ENCODE measurements at places on chromosomes 3 and 15.
A peak's percentile ranks its signal among the peaks of the same experiment; 100 is the strongest.

DNA sequence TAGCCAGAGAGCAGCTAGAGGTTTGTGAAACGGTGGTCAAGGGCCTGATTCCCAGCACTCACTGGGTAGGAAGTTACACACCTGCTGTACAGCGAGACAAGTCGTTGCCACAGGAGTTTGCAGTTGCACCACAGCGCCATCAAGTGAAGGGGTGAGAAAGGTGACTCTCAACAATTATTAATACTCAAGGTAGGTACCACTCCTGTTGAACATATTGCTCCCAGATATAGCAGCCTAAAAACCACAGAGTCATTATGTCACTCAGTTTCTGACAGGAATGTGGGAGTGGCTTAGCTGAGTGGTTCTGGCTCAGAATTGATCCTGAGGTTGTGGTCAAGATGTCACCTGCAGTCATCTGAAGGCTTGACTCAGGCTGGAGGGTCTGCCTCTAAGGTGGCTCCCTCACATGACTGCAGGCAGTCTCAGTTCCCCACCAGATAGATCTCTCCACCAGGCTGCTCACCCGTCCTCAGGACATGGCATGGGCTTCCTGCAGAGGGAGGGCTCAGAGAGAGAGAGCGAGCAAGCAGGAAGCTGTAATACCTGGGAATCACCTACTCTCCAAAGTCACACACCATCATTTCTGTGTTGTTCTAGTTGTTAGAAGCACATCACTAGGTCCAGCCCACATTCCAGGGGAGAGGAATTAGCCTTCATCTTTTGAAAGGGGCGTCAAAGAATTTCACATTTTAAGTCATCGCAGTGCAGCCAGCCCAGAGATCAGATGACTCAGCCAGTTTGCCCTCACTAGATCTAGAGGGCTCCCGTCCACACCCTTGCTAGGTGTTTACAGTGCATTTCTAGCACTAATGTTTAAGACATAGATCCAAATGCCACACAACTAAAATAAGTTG, 17.0 kb upstream of the ANO10 start:
- DNase-seq = peak; percentile 67

DNA sequence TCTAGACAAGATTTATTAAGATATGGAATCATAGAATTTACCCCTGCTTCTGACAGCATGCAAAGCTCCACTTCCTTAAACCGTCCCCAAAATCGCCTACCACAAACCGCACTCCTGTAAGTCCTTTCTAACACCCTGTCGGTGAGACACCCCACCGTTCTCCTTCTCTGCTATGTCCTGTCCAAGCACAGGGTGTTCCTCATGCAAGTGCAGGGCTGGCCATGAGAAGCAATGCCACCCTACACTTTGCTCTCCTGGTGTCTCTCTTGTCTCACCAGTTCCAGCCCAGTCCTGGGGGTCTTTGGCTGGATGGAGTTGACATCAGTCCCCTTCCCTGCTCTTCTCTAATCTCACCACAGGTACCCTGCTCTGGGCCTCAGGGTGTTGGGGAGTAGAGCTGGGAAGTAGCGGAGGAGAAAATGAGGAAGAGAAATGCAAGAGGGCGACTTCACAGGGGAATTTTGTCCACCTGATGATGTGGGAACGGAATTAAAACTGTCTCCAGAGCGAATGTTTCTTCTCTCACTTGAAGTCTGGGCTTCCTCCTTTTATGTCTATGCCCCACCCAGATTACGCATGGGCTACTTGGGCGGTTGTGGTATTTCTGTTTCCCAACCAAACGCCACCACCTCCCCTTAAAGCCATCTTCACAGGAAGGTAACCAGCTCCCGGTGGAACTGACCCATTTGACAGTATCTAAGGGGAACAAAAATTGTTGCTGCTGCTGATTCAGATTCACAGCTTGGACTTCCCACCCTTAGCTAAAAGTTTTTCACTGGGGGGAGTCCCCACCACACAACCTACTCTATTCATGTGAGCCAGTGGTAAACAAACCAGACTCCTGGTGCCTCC, 49.9 kb downstream of the CASR start:
- no peak for DNase-seq

- peak; percentile 31 for DNase-seq
These were observed 27.8 kb upstream of the PIK3CB start for GRCh38 chr3:138862531-138862923.

- DNase-seq = no peak
These were observed 62.5 kb upstream of the GBE1 start for GRCh38 chr3:81823882-81824395.

- peak; percentile 19 for DNase-seq
These were observed 64.4 kb downstream of the PHC3 start for GRCh38 chr3:170117134-170117533.

GRCh38 chr3:9582332-9582731, 28.7 kb upstream of the LHFPL4 start:
- DNase-seq = no peak

GRCh38 chr3:8579096-8579495, 65.5 kb downstream of the SSUH2 start:
- peak; percentile 32 for DNase-seq

DNA sequence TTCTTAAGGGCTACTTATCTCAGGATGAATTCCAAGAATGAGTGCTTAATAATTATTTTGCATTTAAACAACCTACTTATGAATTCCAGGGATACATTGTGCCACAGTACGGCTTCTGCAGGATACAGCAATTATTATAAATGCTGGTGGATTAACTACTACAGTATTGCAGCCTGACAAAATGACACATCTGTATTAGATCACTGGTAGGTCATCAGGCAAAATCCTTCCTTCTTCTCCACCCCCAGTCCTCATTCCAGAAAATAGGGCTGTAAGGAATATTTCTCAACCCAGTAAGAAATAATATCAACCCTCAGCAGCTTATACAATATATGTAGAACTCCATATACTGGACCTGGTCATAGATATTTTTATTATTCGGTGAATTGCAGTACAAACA, 79.3 kb upstream of the RORA start:
- no peak for DNase-seq

- no peak for DNase-seq
These were observed 503.8 kb upstream of the TPRG1 start for GRCh38 chr3:188667926-188668325.

DNA sequence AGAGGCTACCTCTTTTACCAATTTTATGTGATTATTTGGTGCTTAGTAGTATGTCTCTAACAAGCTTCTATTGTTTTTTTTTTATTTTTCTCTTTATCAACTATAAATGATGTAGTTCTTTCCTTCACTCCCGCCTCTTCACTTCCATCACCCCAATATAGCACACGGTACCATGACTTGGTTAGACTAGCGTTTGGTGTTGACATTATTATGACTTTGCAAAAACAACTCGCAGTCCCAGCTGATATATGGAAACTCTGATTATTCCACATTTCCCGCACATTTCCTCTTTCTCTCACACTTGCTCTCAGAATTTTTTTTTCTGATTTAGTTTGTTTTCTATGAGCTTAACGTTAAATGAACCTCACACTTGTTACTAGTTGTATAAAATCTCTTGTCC, 162.2 kb downstream of the GREM1 start:
- no peak for DNase-seq

DNA sequence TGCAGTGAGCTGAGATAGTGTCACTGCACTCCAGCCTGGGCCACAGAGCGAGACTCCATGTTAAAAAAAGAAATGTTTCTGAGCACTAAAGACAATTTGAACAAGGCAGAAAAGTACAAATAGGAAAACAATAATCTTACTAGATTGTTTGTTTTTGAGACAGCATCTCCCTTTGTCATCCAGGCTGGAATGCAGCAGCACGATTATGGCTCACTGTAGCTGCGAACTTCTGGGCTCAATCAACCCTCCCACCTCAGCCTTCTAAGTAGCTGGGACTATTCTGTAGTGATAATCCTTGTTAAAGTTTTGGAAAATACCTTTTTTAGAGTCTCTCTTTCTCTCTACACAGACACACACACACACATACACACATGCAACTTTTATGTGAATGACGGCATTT, 107.1 kb downstream of the LPP start:
- DNase-seq = no peak

DNA sequence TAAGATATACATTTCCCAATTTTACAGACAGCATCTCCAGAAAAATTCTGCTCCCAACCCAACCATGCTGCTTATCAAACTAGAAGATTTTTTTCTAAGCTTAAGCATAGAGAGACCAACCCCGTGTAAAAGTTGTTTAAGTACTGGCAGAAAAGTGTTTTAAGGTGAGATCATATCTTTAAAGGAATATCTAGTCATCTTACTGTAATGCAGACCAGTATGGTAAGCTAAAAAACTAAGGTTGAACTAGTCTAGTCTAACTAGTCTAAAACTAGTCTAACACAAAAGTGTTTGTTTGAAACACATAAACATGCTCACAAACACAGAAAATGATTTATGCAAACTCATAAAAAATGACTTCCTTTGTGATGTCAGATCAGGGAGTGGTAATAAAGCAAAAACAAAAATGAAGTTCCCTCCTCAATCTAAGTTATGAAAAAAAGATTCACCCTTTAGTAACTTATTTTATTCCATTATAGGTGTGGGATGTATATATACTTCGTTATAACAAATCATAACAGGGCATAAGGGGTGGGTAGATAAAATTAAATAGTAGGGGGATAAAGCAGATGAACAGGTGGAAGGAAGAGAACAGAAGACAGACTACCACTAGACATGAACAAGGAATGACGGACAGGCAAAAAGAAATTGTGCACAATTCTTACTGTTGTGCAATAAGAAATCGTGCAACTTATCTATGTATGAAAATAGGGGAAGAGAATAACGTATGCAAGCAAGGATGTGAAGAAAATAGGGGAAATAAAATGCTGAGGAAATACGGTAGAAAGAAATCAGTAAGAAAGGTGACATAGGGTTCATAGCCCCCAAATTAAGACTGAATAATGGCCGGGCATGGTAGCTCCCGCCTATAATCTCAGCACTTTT, 10.0 kb downstream of the MYO5A start:
- no peak for DNase-seq

DNA sequence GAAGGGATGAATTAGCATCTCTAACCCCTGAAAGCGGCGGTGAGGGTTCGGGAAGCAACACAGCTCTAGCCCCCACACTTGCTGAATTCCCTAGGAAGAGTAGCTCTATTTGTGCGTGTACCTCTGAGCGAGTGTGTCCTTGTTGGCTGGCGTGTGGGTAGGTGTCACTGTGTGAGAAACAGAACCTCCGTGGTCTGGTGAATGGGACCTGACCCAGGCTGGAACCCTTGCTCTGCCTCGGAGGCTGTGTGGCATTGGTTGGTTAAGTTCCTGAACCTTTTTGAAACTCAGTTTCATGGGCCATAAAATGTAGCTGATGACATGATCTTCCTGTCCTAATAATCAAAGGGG, 414 bp upstream of the TMEM115 start:
- no peak for DNase-seq

DNA sequence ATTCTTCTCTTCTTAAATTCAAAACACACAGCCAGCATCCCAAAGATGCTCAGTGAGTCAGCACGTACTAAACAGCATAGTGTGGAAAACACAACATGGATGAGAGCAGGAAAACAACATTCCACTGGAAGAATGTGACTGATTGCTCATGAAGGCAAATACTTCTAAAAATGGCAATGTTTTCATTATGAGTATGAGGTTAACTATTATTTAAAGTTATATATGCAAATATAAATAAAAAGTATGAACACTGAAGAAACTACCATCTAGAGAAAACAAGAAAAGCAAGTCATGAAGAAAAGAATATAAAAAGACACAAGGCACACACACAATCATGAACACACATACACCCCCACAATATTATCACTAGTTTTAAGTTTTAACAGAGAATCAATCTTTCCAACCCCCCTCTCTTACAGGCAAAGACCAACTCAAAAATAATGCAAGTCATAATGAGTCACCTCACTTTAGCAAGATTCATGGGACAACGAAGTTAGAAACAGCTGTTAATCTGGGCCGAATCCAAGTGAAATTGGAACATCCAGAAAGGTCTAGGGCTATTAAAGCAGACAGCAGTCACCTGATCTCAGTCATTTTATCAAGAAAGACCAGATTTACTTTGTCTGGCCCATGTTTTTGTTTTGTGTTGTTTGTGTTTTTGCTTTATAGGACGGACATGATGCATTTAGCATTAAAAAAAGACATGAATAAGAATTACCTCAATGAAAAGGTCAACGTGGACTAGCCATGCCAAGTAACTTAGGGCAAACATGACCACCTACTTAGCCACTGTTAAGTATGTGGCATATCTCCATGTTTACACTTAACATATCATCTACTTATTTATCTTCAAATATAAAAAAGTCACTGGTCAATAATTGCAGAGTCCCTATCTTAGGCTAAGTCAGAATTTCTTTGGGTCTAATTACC, 18.1 kb downstream of the GBE1 start:
- DNase-seq = peak; percentile 92

DNA sequence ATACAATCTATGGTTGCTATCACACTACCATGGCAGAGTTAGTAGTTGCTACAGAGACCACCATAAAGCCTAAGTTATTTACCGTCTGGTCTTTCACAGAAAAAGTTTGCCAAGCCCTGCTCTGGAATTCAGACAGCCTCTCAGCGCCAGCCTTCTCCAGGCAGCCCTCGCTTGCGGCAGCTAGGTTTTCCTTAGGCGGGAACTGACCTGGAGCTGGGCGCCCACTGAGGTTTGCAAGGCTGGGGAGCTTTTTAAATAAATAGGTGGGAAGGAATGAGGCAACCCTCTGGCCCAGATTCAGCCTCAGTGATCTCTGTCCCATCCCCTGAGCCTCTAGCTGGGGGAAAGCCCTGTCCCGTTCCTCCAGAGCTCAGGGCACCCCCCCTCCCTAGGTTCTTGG, 1.2 kb downstream of the CTSH start:
- DNase-seq = no peak

- no peak for DNase-seq
These were observed 398.4 kb upstream of the CNTN3 start for GRCh38 chr3:75012791-75013331.

DNA sequence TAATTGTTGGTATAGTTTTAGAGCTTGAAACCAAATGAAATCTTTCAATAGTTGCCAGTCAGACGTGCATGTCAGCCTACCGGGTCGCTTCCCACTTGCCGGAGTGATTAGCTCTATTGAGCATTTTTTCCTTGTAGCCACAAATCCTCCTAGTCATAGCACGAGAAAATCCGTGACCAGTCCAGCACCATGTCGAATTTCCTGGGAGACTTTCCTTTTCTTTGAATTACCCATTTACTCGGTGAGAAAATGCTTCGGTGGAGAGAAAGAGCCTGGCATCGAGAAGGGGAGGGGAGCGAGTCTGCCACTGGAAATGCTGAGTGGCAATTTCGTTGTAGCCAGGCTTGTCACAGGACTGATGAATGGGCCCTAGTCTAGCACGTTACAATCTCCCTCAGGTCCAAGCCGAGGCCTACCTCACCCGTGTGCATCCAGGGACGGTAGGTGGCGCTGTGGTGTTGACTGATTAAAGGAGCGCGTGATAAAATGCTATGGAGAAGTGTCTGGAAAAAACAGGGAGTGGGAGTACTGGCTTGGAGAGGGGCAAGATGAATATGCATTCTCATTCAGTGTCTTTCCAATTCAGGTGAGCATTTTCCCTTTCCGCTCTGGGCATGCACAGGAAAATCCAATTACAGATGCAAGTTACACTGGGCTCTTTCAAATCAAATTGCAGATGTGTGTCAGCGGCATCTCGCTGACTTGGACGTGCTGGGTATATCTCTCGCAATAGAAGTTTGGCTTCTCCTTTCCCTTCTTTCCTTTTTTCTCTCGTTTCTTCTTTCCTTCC, 238.8 kb downstream of the EDEM1 start:
- peak; percentile 49 for DNase-seq

- no peak for DNase-seq
These were observed 549.5 kb upstream of the ARRDC4 start for GRCh38 chr15:97410897-97411575.

All from M059J (cell line).